ENCODE measurements at places on chromosomes 1 and 21.

DNA sequence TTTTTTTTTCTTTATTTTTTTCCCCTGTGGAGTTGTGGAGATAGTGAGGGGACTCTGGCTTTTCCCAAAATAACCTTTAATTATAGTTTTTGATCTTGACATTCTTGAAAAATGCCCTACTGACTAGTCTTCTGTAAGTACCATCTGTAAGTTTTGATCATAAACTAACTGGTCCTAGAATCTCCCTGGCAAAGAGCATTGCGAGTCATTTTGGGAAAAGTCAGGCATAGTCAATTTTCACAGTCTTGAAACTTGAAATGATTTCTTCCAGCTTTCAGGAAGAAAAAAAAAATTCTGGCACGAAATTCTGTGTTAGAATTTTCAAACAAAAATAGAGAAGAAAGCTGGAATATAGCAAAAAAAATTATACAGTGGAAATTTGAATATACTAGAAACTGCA, 181.2 kb upstream of the SNX7 start:
- no peak for DNase-seq

DNA sequence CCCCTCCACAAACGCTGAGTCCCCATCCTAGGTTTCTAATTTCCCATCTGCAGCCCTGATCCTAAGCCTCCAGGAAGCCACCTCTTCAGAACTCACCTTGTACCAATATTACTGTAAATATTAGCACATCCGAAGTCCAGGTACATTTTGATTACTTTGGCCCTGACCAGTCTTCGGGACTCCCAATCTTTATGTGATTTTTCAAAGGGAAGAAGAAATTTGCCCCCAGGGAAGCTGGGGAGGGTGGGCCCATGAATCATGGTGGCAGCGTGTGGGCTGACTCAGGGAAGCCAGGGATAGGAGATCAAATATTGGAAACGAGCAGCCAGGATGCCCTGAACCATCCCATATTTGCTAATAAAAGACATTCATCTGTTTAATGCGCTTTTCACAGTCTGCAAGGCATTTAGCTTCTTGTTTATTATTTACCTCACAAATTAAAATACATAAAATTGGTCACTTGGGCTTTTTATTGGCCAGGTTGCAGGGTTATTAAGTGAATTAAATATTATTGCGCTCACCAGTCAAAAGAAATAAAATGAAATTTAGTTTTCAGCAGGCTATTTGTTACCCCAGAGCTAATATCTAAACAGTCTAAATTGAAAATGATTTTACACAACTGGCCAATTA, 46.6 kb downstream of the KIAA0040 start:
- no peak for DNase-seq

GRCh38 chr1:80447526-80447925, 1353.2 kb upstream of the ADGRL2 start:
- no peak for DNase-seq

GRCh38 chr1:116873680-116874271, 35.9 kb upstream of the PTGFRN start:
- DNase-seq = no peak

All from neural crest cell (in vitro differentiated cells).